ENCODE measurements at places on chromosomes 6 and 20.

- DNase-seq = no peak
These were observed 66.0 kb upstream of the SYNDIG1 start for GRCh38 chr20:24403406-24403805.

DNA sequence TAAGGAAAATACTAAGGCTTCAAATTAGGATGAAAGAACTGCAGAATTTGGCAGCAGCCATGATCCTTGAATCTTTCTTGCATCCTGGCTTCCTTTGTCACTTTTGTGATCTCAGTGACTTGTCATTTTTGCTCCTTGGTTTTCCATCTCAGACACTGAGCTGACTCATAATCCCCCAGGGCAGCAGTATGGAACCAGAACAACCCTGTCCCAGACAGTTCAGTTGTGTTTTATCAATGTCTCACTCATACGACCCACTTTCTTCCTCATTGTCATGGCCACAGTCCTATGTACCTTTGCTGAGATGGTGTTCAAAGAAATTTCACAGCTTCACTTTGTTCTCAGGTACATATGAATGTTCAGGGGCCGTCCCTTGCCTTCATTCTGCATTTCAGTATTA is 488.5 kb upstream of the BTBD3 start:
- DNase-seq = no peak

DNA sequence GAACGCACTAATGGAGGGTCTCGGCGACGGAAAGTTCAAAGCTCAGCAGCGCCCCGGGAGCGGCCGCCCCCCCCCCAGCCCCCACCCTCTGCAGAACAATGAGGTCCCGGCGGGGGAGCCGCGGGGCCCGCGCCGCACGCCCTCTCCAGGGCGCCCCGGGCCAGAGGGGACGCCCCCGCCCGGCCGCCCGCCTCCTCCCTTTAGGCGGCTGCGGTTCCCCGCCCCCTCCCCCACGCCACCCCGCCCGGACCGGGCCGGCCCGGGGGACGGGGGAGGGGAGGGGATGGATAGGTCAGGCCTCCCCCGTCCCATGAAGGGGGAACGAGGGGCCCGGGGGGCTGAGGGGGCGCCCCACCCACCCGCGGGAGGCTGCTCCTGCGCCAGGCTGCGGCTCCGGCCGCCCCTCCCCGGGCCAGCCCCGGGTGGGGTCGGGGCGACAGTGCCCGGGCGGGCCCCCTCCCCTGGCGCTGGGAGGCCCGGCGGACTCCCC is 1.5 kb downstream of the NOL4L start:
- peak; percentile 62 for DNase-seq

GRCh38 chr20:40232756-40233155 is 456.3 kb downstream of the MAFB start:
- DNase-seq = no peak

DNA sequence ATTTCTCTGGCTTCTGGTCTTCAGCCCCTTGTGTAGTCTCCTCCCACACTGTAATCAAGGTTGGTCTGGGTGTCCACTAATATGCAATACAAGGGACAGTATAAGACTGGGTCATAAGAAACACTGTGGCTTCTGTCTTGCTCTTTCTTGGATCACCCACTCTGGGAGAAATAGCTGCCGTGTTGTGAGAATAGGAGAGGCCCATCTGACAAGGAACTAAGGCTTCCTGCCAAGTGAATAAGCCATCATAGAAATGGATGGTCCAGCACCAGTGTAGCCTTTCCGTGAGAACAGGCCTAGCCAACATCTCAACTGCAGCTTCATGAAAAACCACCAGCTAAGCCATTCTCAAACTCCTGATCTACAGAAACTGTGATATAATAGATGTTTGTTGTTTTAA is 23.3 kb downstream of the BAG2 start:
- no peak for DNase-seq

DNA sequence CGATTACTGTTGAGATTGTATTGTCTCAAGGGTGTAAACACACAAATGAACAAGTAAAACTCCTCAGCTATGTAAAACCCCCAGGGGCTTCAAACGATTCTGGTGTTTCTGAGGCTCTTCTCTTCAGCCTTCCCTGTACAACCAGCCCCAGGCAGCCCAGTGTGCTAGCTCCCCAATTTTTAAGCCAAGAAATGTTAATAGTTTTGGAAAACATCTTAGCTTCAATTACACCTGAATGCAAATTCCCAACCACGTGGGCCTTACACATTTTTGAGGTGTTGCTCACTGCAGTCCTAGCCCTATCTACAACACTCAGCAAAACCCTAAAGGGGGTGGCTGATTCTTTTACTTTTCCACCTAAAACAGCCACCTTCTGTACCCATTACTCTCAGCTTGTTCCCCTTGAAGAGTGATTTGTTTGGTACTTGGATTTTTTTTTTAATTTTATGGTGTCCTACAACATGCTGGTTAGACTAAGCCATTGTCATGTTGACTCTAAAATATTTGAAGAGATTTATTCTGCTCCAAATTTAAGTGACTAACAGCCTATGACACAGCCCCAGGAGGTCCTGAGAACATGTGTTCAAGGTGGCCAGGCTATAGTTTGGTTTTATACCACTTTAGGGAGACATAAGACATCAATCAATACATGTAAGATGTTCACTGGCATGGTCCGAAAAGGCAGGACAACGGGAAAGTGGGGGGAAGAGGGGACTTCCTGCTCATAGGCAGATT is 48.7 kb downstream of the ADAT2 start:
- DNase-seq = no peak

GRCh38 chr6:37624606-37625574 is 72.8 kb downstream of the MDGA1 start:
- DNase-seq = peak; percentile 20

GRCh38 chr6:29961966-29962365 is 19.6 kb downstream of the HLA-A start:
- no peak for DNase-seq

GRCh38 chr6:114280239-114280982 is 62.4 kb downstream of the HS3ST5 start:
- no peak for DNase-seq

All from NCI-H1417 (cell line).